ENCODE measurements at places on chromosomes 5 and 9.
A peak's percentile ranks its signal among the peaks of the same experiment; 100 is the strongest.

- H3K4me1 ChIP-seq: peaks cover 14% of the 10 kb centered on the region
- no peak overlapping the region for H3K27ac ChIP-seq
Observed at GRCh38 chr5:59326596-59326995, 566.9 kb downstream of the PDE4D start.

DNA sequence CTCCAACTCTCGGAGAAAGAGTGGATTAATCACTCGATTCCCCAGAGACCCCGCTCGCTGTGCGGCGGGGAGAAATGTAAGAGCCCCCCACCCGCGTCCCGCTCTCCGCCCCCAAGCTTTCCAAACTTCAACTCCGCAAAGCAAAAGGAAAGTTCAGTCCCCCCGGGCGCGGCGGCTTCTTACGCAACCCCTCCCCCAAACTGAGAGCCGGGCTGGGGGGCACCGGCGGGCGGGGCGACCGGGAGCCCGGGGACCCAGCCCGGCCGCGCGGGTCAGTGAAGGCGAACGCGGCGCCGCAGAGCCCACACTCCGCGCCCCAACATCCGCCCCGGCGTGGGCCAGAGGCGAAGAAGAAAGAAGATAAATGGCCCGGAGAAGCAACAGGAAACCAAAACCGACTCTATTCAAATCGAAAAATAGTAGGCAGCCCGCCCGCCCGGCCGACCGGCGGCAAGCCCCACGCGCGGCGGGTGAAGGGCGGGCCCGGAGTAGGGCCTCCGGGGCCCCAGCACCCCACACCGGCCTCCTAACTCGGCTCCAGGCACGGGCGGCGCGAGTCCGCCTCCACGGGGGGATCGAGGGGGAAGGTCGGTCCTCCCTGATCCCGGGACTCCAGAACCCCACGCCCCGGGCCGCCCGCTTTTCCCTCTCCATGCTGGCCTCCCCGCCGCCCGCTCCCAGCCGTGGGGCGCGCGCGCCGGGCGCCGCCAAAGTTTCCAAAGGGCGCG is 720 bp downstream of the NOTCH1 start:
- H3K27me3 ChIP-seq: no peaks in the 10 kb centered on the region
- peak overlapping the region; percentile 80 for H3K27ac ChIP-seq
- no peak for DNase-seq
- peaks cover 4% of the 10 kb centered on the region for H3K36me3 ChIP-seq
- H3K4me3 ChIP-seq: peak overlapping the region; percentile 67
- H3K4me1 ChIP-seq: no peaks in the 10 kb centered on the region

- peak; percentile 17 for DNase-seq
- H3K36me3 ChIP-seq: no peaks in the 10 kb centered on the region
- no peaks in the 10 kb centered on the region for H3K4me1 ChIP-seq
Observed at GRCh38 chr9:110027671-110028081, 180.3 kb downstream of the C9orf152 start.

GRCh38 chr5:170612256-170612678 is 108.4 kb downstream of the KCNIP1 start:
- no peak overlapping the region for H3K27ac ChIP-seq
- H3K36me3 ChIP-seq: no peaks in the 10 kb centered on the region
- H3K27me3 ChIP-seq: no peaks in the 10 kb centered on the region
- no peak overlapping the region for H3K4me3 ChIP-seq

DNA sequence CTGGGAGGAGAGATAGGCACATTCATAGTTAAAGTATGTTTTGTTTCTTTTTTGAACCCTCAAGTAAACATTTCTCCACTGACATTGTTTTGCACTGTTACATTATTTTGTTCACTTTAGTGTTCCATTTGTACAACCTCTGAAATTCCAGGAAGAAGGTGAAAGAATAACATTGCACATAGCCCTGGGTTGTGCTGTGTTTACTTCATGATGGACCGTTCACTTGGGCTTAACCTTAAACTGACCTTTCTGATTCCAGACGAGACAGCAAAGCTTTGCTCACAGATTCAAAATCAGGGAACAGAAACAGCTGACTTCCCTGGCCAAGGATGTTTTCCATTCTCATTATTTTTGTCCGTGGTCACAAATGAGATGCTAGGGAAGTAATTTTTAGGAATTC is 42.8 kb upstream of the GDNF start:
- H3K4me1 ChIP-seq: peaks cover 13% of the 10 kb centered on the region
- no peaks in the 10 kb centered on the region for H3K27me3 ChIP-seq
- no peaks in the 10 kb centered on the region for H3K36me3 ChIP-seq
- no peak overlapping the region for H3K27ac ChIP-seq

- no peak overlapping the region for H3K27ac ChIP-seq
- H3K4me3 ChIP-seq: no peak overlapping the region
- no peaks in the 10 kb centered on the region for H3K27me3 ChIP-seq
- H3K36me3 ChIP-seq: no peaks in the 10 kb centered on the region
- no peaks in the 10 kb centered on the region for H3K4me1 ChIP-seq
Observed at GRCh38 chr9:127170652-127171051, 48.2 kb upstream of the ANGPTL2 start.

All from kidney (tissue), 22 donors.